ENCODE measurements at places on chromosomes 4 and X.

DNA sequence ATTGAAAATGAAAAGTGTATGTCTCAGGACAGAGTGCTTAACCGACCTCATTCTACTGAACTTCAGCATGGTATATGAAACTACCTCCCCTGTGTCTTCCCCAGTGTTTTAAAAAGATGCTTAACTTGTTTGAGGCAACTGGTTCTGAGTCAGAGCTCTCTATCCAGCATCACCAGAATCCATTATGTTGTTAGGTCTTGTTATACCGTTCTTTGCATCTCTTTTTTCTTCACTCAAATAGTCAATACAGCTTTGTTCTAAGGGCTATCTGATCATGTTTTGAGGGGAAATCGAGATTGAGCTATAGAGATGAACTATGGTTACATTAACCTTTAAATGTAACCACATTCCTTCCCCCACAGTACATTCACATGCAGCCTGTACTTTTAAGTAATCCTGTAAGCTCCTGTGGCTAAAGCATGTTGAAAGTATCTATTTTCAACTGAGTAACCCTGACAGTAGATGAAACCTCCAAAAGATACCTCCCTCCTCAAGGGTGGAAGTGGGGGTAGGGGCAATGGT lies 514.4 kb downstream of the RPA4 start:
- no peak for DNase-seq

- no peak for DNase-seq
Observed at GRCh38 chrX:153732401-153732800, 7.7 kb downstream of the ABCD1 start.

DNA sequence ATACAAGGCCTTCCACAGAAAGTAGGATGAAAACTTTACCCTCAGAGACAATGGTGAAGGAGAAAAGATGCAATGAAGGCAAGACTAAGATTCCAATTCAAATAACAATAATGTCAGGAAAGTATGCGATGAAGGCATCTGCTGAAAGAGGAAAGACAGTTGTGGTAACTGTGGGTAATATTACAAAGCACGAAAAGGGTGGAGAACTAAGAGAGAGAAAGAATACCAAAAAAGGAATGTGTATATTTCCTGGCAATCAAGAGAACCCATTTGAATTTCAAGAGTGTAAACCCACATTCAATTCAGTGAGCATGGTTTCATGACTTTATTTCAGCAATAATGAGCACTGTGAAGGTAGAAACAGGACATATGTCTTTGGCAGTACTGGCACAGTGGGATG lies 225.5 kb downstream of the PALLD start:
- DNase-seq, result no peak

GRCh38 chr4:155411546-155411945 lies 34.8 kb upstream of the MAP9 start:
- DNase-seq, result no peak

GRCh38 chr4:106618956-106619355 lies 250.4 kb upstream of the GIMD1 start:
- no peak for DNase-seq

- DNase-seq, result no peak
Observed at GRCh38 chr4:102640669-102641068, 120.1 kb downstream of the MANBA start.

GRCh38 chr4:160276785-160277325 lies 1174.0 kb downstream of the RAPGEF2 start:
- no peak for DNase-seq

DNA sequence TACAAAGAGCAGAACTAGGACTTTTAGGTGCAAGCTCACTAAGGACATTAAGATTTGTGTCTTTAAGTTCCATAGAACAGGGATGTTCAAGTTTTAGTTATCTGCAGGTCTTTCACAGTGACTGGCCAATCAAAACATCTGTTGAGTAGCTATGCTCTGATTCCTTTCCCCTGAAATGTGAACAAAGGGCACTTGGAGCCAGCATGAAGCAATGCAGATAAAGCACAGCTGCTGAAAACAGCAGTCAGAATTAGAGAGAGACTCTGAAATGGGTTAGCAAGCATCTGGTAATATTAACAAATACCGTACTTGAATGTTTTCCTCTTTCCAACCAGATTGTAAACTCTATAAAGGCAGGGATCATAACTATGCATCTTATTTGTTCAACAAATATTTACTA lies 276.9 kb downstream of the RAB28 start:
- no peak for DNase-seq

DNA sequence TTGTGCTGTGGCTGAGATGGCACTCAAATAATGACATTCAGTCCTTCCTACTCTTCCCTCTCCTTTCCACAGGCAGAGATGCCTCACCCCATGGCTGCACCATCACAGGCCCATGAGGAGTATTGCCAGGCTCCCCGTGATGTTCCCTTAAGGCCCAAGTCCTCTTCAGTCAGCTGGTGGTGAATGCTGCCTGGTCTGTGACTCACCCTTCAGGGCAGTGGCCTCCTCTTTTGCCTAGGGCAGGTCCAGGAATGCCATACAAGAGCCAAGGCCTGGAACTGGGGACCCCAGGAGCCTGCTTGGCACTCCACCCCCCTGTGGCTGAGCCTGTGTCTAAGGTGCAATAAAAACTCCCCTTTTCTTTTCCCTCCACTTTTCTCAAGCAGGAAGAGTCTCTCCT lies 144.2 kb upstream of the GEMIN8 start:
- no peak for DNase-seq

DNA sequence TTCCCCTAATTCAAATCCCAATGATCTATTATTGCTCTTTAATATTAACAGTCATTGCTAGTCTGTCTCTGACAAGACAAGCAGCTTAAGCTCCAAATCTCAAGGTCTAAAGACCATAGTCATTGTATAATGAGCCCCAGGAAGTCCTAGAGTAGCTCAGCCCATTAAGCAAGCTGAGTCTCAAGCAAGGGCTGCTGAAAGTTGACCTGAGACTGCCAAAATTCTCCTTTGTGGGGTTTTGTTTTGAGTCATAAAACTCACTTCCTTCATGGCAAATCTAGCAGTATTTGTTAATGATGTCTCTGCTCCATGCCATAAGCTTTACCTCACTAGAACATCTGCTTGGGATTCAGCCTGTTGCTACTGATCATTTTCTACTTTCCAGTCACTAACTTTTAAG lies 313.2 kb downstream of the ANTXR2 start:
- DNase-seq, result no peak

- DNase-seq, result no peak
Observed at GRCh38 chr4:129189630-129190029, 93.7 kb downstream of the C4orf33 start.

DNA sequence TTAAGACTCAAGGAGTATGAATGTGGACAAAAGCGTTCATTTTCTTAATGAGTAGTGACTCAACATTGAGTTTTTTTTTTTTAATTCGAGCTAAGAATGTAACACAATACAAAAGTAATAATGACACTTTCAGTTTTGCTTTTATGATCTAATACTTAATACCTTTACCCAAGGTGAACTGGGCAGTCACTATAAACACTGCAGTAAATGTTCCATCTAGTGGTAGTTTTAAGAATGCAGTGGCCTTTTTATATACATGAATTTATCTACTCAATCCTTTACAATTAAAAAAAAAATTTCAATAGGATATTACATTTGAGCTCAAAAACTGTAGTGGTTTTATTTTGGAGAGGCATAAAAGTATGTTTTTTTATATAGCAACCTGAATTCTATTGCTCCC lies 33.9 kb downstream of the PDK3 start:
- DNase-seq, result no peak
